H4 (cell line): ENCODE measurements at places on chromosomes 2 and 18.
A peak's percentile ranks its signal among the peaks of the same experiment; 100 is the strongest.

DNA sequence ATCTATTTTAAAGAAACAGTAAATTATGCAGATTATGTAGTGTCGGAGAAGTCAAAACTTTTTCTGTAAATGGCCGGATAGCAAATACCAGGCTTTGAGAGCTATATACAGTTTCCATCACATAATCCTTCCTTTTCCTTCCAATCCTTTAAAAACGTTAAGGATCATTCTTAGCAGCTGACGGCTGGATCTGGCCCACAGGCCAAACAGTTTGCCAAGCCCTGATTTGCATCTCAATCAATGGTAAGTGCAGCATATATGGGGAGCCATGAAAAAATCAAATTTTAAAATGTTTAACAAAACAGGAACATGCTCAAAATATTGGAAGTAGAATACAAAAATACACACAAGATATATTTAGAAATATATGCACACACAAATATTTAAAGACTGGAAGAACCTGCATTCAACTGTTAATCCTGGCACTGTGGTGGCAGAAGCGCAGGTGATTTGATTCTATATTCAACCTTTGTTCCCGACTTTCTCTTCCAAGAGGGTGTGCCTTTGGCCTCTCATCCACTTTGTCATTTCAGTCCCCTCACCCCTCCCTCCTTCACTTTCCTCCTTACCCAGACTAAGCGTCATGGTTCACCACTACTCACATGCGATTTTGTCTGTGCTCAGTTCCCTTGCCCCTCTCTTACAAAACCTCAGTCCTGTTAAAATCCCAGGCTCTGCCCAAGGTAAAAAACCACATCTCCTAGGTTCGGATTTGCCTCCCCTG lies 27.3 kb downstream of the NDUFA10 start:
- DNase-seq = no peak

GRCh38 chr2:218282173-218282991 lies 9.9 kb downstream of the TMBIM1 start:
- DNase-seq = no peak

DNA sequence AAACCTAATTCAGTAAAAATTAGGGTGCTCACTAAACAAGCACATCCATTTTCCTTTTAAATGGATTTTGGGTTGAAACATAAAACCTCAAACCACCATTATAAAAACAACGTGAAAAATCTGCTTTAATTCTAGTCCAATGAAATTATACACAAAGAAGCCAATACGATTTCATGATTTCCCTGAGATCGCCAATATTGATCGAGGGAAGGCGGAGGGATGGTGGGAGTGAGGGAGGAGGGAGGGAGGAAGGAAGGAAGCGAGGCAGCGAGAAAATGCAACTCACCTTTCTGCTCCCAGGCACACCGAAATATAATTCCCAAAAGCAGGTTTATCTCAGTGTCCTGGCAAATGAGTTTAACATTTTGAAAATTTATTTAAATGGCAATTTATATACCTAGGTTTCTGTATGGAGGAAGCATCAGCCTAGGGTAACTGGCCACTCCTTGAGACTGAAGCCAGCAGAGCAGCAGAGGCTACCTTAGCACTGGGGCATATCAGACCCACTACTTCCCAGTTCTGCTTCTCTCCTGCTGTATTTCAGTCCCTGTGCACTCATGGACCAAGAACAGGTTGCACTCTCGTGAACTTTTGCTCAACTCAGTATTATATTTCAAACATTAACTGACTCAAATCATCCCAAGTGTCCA lies 2.3 kb upstream of the ONECUT2 start:
- DNase-seq = no peak

DNA sequence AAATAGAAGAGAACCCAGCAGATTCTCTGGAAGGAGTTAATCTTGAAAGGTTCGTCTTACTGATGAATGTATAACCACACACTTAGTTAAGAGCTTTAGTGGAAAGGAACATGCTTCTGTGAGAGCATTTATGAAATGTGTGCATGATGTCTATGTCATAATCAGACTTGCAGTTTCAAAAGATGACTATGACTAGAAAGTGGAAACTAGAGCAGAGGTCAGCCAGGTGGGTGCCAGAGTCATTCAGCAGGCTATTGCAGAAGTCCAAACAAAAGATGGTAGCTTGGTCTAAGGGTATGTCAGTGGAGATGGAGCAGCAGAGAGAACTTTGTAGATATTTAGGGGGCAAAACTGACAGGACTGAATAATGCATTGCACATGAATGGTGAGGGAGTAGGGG lies 825.8 kb downstream of the DCC start:
- no peak for DNase-seq

GRCh38 chr2:75627902-75628504 lies 18.6 kb upstream of the MRPL19 start:
- DNase-seq = peak; percentile 80
